ENCODE measurements at places on chromosomes 1 and 21.

- DNase-seq = no peak
Measured at GRCh38 chr1:184324972-184325371, 61.9 kb upstream of the C1orf21 start.

DNA sequence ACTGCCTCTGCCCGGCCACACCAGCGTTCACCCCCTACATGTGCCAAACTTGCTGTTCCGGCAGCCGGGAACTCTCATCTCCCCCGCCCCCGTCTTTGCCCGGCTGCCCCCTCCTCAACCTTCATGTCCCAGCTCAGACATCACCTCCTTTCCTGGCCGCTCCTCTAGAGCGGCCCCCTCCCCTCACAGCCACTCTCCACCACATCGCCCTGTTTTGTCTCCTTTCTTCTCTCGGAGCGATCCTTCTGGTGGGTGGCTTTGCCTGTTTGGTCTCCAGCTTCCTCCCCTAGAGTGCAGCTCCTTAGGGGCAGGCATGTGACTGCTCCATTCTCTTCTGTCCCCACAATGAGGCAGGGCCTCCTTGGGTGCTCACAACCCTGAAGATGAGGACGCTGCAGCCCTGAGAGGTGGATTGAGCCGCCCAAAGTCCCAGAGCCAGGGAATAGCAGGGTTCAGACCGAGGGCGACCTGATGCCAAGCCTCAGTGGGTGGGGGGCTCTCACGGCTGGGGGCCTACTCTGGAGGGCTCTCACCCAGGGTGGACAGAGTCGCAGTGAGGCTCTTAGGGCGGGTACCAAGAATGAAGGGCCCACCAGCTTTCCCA, 44.9 kb upstream of the ECE1 start:
- no peak for DNase-seq

GRCh38 chr1:48943393-48943792, 166.7 kb upstream of the BEND5 start:
- DNase-seq = peak; percentile 36

DNA sequence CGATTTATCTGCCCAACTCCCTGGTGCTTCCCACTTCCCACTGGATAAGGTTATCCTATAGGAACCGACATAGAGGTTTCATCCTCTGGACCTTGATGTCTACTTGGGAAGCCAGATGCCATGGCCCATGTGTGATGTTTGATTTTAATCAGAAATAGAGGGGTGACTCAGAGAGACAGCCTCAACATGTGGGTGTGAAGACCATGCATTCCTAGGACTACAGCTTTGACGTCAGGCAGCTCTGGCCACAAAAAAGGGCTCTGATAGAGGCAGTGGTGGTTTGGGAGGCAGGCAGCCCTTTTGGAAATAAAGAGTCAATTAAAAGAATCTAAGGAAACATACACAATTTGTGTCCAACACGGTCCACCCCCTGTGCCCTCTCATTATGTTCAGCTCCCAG, 5.2 kb upstream of the SH2D2A start:
- no peak for DNase-seq

DNA sequence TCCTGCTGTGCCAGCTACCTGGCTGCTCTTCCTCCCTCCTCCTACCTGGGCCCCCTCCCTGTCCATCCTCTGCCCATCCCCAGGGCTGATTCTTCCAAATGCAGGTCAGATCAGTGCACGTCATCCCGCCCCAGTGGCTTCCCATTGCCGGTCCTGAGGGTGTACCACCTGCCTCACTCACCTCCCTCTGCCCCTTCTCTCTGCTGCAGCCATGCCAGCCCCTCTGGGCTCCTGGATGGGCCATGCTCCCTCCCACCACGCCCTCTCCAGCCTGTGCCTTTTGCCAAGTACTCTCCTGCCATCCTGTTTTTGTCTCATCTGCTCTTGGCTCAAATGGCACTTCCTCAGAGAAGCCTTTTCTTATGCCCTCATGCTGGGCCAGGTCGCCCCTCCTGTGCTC, 95.8 kb downstream of the ARHGEF10L start:
- no peak for DNase-seq

DNA sequence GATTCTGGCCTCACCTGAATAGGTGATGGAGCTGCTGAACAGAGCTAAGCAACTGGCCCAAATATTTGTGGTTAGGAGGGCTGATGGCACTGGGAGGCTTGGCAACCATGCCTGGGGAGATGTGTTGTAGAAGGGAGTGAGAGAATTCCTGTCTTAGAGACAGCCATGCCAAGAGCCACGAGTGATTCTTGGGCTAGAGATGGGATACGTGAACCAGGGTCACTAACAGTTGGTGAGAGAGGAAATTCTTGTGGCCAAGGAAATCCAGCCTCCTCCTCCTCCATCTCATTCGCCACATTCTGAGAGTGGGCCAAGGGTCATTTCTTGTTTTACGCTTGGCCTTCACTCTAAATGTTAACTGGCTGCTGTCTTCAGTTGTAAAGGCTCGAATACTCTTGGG, 46.3 kb downstream of the NGF start:
- no peak for DNase-seq

- DNase-seq = peak; percentile 49
Measured at GRCh38 chr1:41366455-41367287, 5.4 kb downstream of the FOXO6 start.

DNA sequence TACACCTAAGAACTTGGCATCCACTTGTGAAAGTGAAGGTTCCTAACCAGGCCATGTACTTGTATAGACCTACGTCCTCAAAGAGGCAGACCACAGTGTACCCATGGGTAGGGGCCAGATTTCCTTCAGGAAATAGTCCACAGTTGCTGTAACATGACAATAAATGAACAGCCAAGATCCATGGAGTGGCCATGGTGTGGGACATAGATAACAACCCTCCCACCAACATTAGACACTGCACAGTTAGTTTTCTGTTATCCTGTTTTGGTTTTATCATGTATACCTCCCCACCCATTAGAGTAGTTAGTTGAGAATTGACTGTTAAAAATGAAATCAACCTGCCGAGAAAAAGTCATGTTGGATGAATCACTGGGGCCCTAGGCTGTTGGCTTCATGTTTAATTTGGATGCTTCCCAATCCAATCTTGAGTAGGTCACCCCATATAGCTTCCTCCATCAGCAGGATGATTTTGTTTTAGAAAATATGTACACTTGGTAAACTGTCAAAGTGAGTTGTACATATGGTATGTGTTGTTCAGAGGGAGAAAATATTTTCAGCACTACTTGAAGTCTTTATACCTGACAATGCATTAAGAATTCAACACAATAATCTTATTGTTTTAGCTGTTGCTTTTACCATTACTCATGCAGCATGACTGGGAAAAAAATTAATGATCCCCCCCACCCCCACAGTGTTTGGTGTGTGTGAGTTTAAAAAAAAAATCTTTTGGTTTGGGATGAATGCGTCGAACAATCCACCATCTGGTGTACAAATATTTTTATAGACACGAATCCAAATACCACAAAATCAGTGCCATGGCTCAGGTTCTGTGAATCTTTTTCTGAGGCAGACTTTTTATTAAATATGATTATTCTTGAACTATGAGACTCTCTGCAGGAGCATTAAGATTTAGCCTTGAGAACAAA, 88.3 kb upstream of the ARHGAP29 start:
- peak; percentile 96 for DNase-seq

DNA sequence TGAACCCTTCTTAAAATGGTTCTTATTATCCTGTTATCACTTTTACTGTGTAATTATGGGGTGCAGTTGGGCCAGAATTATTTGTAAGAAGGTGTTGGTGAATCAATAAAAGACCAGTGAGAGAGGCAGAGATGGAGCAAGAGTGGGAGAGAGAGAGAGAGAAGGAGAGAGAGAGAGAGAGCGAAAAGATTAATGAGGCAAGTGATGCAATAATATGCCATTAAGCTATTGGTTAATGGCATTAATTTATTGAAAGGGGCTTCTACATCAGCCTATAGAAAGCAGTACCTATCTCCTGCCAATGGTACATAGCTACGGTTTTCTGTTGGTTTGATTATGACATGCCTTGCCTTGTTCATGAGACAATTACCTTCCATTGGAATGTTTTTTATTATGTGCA, 388.7 kb downstream of the RPS6KC1 start:
- no peak for DNase-seq

DNA sequence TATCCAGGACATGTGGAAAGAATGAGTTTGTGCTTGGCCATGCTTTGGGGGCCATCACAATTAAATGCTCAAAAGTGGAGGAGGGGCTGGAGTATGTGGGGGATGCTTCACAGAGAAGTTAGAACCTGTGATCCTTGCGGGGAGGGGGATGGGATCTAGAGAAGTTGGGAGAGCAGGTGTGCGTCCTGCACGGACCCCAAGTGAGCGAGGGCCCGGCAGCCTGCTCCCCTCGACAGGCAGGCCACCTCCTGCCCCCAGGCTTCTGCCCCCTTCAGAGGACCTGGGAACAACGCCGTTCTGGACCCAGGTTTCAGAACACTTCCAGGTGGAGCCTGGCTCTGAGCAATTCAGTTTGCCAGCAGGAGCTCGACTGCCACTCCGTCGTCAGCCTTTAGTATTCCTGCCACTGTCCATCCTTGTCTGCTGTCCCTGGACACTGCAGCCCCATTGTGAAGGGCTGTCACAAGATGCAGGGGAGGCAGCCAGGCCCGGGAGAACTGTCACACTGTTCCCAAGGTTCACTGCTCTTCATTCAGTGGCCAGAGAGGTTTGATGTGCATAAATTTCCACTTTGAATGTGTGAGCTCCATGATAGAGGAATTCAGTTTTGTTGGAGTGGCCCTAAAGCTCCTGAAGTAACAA, 112.2 kb downstream of the DHRS3 start:
- no peak for DNase-seq

DNA sequence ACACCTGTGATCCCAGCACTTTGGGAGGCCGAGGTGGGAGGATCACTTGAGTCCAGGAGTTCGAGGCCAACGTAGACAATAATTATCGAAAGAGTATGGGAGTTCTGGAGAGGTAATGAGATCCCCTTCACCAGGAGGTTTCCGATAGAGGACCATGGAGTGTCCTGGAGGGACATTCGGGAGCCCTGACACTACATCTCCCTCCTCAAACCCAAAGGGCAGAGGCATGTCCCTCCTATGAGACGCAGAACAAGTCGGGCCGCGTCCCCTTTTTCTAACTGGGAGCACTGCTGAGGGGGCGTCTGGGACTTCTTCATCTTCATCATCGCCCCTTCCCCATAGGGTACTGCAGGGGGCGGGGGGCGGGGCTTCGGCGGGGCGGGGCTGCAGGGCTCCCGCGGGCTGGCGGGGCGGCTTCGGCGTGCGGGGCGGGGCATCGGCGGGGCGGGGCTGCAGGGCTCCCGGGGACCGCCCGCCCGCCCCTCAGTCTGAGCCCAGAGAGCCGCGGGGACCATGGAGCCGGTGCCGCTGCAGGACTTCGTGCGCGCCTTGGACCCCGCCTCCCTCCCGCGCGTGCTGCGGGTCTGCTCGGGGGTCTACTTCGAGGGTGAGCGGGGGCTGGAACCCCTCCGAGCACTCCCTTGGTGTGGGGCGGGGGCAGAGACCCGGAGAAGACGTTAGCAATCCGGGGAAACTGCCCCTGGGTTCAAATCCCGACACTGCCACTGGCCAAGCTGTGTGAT, at the start of gene THEMIS2:
THEMIS2 (plus strand) TSS at position 486 of the 743 bp plus-strand sequence; CDS start at position 514, 28 bp downstream.
- peak; percentile 76 for DNase-seq

DNA sequence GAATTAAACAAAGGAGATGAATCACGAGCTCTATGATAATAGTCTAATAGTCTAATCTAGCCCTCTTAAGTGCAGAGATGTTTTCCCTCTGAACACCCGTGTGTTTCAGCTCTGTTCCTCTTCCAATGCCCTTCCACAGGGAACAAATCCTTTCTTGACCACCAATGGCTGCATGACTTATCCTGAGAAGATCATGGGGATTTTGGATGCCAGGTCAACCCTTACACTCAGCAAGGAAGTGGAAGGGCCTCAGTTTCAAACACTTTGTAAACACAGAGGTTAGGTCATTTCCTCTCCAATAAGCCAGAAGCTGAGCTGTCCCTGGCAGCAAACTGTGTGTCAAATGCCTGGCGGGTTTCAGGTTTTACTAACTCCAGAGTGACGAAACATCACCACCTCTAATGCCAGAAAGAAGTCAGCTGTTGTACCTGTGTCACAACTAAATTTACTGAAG, 200.0 kb downstream of the GABPA start:
- peak; percentile 82 for DNase-seq

DNA sequence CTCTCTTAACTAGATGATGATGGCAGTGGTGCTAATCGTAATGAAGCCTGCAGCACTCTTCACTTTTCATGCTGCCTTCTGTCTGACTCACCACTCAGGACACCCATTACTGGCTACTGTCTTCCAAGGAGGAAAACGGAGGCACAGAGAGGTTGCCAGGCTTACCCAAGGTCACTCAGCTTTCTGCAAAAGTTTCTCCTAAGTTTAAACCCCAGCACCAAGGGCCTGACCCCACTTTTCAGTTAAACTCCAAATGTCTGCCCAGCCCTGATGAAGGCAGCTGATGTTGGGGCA, 78.1 kb upstream of the RUNX3 start:
- no peak for DNase-seq

- DNase-seq = no peak
Measured at GRCh38 chr1:221310180-221310579, 430.9 kb downstream of the HLX start.

GRCh38 chr1:230796626-230797025, 49.4 kb downstream of the CAPN9 start:
- no peak for DNase-seq

- no peak for DNase-seq
Measured at GRCh38 chr1:245234217-245235081, 79.7 kb downstream of the KIF26B start.

DNA sequence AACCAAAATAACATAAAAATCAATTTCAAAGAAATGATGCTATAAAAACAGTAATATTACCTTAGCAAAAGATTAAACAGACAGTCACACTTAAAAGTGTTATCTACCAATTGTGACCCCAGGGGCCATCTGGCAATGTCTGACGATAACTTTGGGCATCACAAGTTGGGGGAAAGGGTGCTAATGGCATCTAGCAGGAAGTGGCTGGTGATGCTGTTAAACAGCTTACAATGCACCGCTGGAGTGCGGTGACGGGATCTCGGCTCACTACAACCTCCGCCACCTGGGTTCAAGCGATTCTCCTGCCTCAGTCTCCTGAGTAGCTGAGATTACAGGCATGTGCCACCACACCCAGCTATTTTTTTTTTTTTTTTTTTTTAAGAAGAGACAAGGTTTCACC, 27.6 kb downstream of the NUP133 start:
- no peak for DNase-seq

DNA sequence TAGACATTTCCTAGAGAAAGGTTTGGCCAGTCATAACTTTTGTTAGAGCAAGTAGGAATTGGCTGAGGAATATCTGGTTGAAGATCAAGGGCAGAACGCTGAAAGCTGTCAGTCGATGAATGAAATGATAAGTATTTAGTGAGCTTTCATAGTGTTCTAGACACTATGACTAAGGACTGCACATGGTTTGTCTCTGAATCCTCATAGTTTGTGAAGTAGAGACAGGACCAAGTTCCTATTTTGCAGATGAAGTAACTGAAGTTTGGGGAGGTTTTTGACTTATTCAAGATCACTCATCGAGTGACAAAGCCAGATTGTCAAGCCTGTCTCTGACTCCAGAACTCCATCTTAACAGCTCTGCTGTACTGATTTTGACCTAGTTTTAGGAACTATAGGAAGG, 4.7 kb downstream of the ELOA start:
- DNase-seq = peak; percentile 16

DNA sequence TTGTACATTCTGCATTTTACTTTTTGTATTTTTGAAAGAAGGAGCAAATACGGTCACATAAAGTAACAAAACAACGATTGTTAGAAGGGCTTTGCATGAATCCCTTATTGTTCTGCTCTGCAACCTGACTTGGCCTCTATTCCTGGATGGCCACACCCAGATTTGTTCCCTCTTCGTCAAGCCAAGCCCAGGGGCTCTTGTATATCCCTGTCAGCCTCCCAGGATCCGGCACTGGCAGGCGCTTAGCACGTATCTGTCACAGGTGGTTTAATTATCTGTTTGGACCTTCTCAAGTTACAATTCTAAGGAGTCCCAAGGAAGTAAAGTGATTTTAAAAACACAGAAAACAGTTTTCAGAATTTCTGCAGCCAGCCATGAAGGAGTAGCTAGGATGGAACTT, 28.0 kb downstream of the CRYAA start:
- DNase-seq = peak; percentile 24
